Hippocampal formation (tissue), 2 donors: ENCODE measurements at places on chromosomes 11 and 22.

DNA sequence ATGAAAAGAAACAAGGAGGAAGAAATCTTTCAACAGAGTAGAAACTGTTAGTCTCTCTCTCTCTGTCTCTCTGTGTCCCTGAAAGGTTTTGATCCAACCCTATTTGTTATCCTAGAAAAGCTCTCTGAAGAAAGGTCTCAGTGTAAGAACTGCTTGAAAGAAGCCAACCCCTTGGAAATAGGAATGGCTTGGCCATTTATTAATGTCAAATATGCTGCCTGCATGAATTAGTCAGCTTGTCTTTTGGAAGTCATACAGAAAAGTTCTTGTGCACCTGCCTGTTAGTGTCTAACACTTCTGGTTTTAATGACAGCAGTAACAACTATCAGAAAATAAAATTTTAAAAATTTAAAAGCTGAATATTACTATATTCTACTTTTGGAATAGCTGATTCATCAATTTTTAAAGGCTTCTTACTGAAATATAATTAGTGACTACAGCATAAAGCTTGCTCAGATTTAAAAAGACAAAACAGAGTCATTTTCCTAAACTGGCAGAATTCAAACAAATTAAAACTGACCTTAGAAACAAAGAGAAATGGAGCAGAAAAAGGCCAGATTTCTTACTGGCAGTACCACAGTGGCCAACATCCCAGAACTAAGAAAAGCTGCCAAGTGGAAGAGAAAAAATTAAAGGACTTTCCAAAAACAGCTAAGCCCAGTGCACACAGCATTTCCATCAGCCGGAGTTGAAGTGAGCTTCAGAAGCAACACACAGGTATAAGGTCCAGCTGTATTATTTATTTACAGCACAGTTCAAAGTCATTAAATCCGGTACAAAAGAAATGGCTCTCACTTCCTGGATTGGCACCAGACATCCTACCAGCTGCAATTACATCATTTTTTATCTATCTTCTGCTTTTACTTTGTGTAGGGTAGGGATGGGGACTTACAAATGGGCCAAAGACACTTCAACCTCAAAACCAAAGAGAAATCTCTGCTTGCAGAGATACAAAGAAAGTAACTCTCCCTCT, 76.3 kb downstream of the PRCP start:
- peak; percentile 70 for DNase-seq

DNA sequence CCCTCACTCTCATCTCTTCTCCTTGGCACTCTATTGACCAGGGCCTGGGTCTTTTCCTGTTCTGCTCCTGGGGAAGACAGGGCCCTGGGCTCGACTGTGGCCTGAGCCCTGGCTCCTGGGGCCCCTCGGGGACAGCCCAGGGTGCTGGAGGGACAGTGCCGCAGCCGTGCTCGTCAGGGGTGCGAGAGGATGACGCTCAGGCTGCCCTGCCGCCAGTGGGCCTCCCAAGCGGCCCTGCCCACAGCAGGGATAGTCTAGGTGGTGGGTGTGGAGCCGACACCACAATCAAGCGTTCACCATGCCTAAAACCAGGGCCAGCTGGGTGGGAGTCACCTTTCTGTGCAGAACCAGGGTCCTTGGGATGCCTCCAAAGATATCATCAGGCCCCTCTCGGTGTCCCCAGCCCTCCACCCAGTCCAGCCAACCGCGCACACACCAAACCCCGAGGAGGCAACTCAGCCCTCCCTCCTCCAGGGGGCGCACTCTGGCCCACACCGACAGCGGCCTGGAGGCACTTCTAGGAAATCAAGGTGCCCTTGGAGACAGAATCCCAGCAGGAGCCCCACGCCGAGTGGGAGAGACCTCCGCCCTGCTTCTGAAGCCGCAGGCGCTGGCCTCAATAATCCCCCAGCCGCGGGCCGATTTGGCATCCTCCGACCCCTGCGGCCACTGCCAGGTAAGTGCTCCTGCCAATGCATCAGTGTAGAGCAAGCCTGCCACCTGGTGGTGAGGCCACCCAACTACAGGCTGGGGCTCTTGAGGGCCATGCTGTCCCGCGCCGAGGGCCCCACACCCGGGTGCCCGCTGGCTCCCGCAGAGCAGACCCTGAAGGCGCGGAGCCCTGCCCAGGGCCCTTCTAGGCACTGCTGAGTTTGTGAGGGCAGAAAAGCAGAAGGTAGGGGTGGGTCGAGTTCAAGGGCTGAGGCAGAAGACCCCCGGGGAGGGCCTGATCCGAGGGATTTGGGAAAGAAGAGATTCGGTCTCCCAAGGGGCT, 496.4 kb downstream of the BUD13 start:
- DNase-seq = peak; percentile 2

DNA sequence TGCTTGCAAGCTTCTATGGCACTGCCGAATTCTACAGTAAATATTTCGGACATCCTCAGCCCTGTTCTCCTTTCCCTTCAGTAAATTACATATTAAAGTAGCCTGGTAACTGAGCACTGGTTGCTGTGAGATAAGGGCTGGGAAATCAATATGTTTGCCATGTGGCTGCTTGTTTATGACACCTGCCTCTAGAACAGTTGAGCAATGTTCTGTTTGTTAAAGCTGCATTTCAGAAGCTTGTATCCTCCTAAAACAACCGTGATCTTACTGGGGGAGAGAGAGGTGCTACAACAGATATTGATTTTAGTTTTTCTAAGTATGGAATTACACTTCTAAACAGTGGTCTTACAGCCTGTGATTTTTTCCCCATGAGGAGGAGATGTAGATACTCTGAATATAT, 39.4 kb downstream of the ZBTB16 start:
- DNase-seq = no peak

DNA sequence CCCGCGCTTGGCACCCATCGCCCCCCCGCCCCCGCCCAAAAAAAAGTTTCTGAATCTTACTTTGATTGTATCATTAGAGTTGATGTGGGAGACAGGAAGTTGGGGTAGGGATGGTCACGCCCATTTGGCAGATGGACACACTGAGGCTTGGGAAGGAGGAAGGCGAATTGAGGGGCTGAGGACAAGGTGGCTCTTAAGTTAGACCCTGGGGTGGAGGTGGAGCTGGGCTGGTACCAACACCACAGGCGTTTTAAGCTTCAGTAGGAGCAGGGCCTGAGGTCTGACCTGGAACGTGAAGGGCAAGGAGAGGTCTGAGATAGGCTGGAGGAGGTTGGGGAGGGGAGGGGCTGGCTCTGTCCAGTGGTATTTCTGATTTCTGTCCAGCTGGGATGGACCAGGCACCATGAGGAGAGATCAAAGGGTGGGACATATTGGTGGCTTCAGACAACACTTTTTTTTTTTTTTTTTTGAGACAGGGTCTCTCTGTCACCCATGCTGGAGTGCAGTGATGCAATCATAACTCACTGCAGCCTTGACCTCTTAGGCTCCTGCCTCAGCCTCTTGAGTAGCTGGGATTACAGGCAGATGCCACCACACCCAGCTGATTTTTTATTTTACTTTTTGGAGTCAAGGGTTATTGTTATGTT, 799 bp upstream of the CDC42BPG start:
- DNase-seq = no peak

- no peak for DNase-seq
Observed at GRCh38 chr22:39959640-39960447, at the start of gene TMA7B. Gene TMA7B, plus strand, starts transcription at chr22:39960397. Its CDS starts 3,978 bp downstream, at chr22:39964375.

DNA sequence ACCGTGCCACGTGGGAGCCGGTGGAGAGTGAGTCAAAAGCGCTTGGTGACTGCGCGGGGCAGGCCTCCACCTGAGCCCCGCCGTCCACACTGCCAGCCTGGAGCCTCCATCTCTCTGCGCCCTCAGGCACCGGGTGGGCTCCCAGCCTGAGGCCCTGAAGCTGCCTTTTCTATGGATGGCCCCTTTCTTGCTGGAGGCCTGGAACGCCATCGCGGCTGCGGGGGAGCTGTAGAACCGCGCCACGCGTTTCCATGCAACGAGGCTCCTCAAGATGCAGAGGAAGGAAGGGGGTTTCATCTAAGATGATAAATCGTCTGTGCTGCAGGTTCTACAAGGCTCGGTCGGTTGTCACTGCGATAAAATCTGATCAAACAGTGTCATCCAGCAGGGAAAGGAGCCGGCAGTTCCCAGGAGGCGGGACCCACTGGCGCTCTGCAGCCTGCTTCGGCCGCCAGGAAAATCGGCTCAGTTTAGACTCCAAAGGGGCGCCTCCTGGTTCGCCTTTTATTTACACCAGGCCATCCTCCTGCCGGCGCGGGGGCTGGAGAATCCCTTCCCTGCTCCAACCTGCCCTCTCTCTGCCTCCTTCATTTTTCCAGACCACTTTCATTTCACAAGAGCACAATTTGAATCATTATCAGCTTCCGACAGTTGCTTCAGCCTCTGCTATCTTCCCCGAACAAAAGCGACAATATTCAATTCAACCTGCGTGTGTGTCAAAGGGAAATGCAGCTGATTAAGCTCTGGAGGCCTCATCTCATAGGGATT, 624.4 kb downstream of the BRD1 start:
- no peak for DNase-seq

GRCh38 chr11:104005234-104005855, 31.1 kb upstream of the DDI1 start:
- DNase-seq = no peak

DNA sequence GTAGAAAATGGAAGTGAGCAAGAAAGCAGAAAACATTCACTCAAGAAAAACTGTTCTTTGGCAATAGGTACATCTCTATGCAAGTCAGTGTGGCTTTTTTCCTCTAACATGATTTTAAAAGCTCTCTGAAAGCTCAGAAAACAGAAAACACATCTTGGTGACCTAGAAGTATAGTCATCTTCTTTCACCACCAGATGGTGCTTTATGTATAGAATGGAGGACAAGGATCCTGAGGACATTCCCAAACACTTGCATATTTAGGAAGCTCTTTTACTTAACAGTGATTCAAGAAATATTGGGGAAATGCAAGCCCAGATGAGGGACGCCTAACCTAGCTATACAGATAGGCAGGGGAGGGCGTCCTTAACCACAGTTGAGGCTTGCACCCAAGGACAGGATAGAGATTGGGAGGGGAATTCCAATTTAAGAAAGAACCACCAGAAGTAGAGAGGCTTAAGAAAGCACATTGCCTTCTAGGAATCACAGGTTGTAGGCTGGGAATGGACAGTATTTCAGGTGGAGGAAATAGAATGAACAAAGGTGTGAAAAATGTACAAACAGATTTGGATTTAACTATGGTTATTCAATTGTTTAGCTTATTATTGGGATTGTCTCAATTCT, 13.8 kb upstream of the CCDC81 start:
- DNase-seq = peak; percentile 34

GRCh38 chr11:119044708-119045107, 12.3 kb downstream of the HYOU1 start:
- DNase-seq = no peak

DNA sequence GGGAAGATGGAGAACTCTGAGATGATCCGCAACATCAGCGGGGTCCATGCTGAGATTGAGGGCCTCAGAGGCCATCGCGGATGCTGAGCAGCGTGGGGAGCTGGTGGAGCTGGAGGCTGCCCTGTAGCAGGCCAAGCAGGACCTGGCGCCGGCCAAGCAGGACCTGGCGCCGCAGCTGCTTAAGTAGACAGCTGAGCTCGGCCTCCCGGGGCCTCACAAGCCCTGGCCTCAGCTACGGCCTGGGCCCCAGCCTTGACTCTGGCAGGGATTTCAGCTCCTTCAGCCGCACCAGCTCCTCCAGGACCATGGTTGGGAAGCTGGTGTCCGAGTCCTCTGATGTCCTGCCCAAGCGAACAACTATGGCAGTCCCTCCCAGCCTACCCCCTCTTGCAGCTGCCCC, 7.3 kb upstream of the RNASEH2C start:
- DNase-seq = no peak

- peak; percentile 54 for DNase-seq
Observed at GRCh38 chr22:46072110-46072881, 78.0 kb upstream of the PPARA start.

DNA sequence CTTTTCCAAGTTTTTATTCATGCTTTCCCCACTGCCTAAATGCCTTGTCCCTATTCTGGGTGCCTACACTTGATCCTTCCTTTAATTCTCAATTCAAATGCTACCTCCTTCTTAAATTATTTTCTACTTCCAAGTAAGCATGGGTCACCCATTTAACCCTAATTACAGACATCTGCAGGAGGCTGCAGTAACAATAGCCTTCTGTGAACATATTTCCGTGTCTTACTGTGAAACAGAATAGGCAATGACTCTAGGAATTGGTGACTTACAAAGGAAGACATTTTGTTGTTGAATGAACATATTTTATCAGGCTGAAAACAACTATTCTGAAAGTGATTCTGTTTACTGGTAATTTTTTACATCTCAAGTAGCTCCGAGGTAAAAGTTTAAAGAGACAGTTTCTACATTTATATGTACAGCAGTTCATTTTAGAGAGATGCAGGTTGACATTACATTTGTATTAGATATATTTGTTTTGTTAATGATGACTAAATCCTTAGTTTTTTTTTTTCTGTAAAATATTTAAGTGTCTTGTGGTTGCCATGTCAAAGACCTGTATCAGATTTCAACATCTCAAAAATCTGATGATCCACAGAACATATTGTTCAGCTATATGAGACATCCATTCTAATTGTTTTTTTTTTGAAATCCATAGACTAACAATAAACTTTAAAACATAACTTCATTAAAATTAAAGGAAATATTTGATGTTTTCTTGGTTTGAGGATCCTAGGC, 316.8 kb downstream of the CASP12 start:
- no peak for DNase-seq

GRCh38 chr22:19851291-19852176, 3.1 kb downstream of the GNB1L start:
- no peak for DNase-seq

DNA sequence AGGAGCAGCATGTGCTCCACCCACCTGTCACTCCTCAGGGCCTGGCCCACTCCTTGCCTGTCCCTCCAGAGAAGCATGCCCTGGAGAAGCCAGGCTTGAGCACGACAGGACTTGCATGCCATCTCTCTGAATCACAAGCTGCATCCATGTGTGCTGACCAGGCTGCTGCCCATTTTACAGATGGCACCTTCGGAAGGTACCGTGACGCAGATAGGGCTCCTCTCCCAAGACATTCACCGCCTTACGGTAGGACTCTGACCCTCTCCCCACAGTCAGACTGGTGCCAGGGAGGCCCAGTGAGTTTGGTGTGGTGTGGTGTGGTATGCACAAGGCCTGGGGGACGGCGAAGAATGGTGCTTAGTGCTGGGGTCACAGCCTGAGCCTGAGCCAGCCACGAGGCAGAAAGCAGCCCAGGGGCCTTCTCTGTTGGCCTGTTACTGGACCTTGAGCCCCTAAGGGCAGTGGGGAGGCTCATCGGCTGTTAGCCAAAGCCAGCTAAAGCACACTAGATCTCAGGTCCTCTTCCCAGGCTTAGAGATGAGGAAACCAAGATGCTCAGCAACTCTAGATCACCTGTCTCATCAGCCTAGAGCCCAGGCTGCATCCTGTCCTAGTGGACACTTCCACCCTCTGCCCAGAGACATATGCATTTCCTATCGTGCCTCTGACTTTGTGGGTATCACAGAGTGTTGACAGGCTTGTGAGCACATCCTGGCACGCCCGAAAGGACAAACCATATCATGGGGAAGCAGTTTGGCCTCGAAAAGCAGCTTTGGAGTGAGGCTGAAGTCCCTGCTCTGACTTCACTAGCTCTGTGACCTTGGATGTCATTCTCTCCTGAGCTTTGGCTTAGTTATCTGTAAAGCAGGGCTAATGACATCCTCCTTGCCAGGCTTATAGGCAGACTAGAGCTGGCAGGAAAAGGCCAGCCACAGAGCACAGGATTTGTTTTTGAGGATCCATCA, 17.8 kb downstream of the CYB5R2 start:
- DNase-seq = no peak
